AG08395 (cell line): ENCODE measurements at places on chromosomes 3 and 15.

GRCh38 chr3:23490459-23490858, 287.3 kb downstream of the UBE2E2 start:
- peak; percentile 45 for DNase-seq

GRCh38 chr15:48560321-48561051, 85.0 kb downstream of the FBN1 start:
- DNase-seq, result no peak

GRCh38 chr3:103991461-103992115, 1375.1 kb upstream of the ALCAM start:
- peak; percentile 2 for DNase-seq

- DNase-seq, result peak; percentile 29
These were observed 216.9 kb upstream of the CDIN1 start for GRCh38 chr15:36362509-36362915.

DNA sequence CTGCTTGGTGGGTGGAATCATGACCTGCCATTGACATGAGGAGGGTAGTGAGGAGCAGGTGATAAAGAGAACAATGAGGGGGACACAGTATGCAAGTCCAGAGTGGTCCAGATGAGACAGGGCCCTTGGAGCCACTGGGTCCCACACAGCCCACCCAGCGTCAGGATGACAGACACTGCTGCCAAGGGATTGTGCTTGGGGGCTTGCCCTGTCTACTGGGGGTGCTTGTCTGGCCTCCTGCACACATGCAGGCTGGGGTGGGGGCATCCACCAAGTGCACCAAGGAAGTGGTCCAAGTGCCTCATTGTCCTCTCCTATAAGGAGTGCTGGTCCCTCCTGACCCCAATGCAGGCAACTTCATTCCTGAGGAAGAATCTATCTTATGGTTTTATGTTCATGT, 39.2 kb upstream of the CTSH start:
- no peak for DNase-seq

DNA sequence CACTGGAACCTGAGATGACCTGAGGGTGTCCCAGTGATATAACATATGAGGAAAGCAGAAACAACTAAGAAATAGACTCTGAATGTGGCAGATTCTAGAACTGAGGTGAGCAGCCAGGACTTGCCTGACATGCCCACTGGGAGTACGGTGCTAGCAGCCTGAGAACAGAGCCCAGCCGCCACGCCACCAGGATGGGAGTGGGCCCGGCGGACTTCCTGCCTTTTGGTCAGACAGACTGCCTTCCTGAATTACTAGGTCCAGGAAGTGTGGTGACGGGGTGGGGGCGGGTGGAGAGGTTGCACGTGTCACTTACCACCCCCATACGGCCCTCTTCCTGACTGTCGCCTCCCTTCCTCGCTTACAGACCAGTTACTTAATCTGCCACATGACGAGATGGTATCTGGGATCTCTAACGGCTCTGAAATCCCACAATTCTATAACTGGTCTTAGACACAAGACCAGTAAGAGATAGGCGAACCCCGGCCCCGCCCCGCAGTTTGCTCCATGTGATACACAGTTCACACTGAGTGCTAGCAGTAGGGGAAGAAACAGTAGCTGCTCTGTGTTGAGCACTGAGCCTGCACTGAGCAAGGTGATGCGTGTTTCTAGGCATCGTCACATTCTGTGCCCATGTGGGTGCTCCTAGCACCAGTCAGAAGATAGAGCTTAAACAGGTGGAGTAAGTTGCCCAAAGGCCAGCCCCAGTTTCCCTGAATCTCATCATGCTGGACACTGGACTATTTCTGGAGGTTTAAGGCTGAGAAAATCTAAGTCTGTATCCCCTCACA, 95.7 kb downstream of the CPN2 start:
- no peak for DNase-seq

- DNase-seq, result no peak
These were observed 40.3 kb downstream of the CTNNB1 start for GRCh38 chr3:41239587-41239986.

- DNase-seq, result no peak
These were observed 90.4 kb downstream of the TBC1D2B start for GRCh38 chr15:77986891-77987764.

DNA sequence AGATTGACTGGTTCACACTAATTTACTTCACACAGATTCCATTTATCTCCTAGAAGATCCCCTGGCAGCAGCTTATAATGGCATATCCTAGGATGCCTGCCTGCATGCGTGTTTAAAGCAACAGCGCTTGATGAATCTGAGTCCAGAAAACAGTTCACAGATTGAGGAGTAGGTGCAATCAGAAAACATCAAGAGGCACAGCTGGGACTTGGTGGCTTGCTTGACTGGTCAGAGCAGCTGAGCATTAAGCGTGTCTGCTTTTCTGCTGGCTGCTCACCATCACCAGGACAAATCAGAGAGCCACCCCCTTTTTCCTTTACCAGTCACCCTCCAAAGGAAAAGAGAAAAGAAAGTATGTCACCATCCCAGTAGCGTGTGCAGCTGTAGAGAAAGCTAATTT, 223.6 kb downstream of the WDR72 start:
- DNase-seq, result no peak
